ENCODE measurements at places on chromosomes 3 and 15. TPM values are rescaled to one million over a fixed set of nuclear protein-coding genes. Genes with fewer than 3 reads are reported as not detected.

SLC28A2 gene
- not detected for polyA plus RNA-seq

SPESP1 gene
- polyA plus RNA-seq, result 0.61 TPM

ARHGEF3 gene
- polyA plus RNA-seq, result 11.8 TPM

CLRN1 gene
- polyA plus RNA-seq, result not detected

C3orf70 gene
- polyA plus RNA-seq, result 0.45 TPM

OXSR1 gene
- polyA plus RNA-seq, result 6.3 TPM

SI gene
- 0.04 TPM for polyA plus RNA-seq

ZFYVE19 gene
- polyA plus RNA-seq, result 27.3 TPM

ARMC8 gene
- 7.6 TPM for polyA plus RNA-seq

DNA sequence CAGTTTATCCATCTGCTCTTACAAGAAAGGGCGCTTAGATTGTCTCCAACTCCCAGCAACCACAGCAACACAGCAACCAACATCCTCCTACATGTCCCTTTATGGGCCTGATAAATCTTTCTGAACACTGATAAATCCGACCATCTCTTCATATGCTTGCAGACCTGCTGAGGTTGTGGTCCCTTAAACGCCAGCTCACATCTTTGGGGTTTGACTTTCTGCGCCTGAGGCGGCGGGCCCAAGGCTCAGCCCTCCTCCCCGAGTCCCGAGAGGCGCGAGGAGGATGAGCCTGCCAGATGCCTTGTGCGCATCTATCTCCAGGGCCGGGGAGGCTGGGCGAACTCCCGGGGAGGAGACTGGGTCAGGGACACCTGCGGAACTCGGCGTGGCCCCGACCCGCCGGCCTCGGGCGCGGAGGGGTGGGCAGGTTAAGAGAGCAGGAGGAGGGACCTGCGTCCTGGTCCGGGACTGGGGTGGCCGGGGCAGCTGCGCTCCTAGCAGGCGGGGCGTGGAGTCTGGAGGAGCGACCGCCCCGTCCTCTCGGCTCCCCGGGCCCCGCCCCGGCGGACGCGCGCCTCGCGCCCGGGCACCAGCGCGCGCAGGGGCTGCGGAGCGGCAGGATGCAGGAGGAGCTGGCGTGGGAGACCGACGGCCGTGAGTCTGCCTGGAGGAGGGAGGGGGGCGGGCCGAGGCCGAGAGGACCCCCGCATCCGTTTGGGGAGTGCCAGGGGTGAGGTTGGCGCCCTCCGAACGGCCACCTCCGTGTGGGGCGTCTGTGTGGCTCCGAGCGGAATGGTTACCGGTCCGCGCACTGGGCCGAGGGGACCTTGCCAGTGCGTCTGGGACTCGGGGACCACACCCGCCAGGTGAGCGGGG lies at the start of gene ANKDD1A:
Gene ANKDD1A, plus strand, starts transcription at position 592 of the 876 bp plus-strand sequence. Its CDS starts 29 bp downstream, at position 621.
- H3K4me1 ChIP-seq, result no peaks in the 10 kb centered on the region
- no peak within 1 kb of the TSS for H3K27ac ChIP-seq
- H3K36me3 ChIP-seq, result no peaks in the 10 kb centered on the region
- DNase-seq, result peak; percentile 83
- no peaks in the 10 kb centered on the region for H3K27me3 ChIP-seq

DNA sequence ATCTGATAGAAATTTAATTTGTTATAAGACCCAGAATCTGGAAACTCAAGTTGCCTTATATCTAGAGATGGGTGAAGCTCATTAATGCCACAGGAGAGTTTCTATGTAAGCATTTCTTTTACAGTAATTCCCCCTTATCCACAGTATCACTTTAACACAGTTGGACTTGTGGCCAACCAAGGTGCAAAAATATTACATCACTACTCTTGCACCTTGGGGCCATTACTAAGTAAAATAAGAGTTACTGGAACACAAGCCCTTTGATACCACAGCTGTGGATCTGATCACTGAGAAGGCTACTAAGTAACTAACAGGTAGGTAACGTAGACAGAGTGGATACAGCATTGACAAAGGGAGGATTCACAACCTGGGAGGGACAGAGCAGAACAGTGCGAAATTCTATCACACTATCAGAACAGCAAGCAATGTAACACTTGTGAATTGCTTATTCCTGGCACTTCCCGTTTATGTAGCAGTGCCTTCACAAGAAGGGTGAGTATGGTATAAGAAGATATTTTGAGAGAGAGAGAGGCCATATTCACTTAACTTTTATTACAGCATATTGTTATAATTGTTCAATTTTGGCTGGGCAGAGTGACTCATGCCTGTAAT lies 33.9 kb upstream of the TOPBP1 start:
- H3K4me1 ChIP-seq, result no peaks in the 10 kb centered on the region
- no peak overlapping the region for H3K27ac ChIP-seq
- DNase-seq, result no peak
- no peaks in the 10 kb centered on the region for H3K27me3 ChIP-seq
- H3K4me3 ChIP-seq, result no peak overlapping the region
- no peaks in the 10 kb centered on the region for H3K36me3 ChIP-seq

DNA sequence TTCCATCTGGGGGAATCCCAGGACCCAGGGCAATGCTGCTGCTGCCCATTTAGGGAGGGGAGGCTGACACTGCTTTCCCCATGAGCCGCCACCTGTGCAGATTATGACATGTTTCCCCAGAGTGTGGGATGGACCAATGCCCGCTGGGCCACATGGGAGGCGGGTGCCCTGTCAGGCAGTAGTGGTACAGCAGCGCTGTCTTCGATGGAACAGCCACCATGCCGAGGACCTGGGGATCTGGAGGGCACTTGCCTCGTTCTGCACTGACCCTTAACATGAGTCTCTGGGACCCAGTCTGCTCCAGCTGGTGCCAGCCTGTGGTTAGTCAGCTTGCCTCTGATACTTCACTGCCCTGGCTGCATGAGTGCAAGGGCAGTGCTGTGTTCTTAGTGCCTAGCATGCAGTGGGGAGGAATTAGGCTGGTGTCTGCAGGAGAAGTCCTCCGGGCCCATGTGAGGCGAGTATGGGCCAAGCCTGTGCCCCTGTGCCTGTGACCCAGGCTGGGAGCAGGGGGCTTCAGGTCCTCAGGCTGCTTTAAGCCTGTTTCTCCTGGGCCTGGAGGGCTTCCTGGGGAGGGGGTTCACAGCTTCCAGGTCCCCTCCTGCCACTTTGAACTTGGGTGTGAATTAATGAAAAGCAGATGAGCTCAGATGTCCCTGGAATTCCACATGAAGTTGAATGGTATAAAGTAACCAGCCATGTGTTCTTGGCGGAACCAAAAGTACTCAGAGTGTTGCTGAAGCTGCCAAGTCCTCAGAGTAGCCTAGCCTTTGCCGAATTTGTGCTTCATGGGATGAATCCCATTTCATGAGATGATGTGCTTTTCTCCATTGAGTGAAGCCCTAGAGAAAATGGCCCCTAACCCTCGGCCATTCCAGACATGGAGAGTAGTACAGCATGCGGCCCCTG lies 22.9 kb downstream of the KLF13 start:
- peaks cover 42% of the 10 kb centered on the region for H3K4me1 ChIP-seq
- DNase-seq, result no peak
- H3K4me3 ChIP-seq, result no peak overlapping the region
- no peaks in the 10 kb centered on the region for H3K36me3 ChIP-seq
- H3K27me3 ChIP-seq, result no peaks in the 10 kb centered on the region
- H3K27ac ChIP-seq, result no peak overlapping the region

- H3K4me1 ChIP-seq, result peaks cover 16% of the 10 kb centered on the region
- no peak for DNase-seq
- H3K27me3 ChIP-seq, result no peaks in the 10 kb centered on the region
Observed at GRCh38 chr3:53168175-53168923, 7.3 kb downstream of the PRKCD start.

- H3K4me3 ChIP-seq, result no peak overlapping the region
- H3K4me1 ChIP-seq, result no peaks in the 10 kb centered on the region
- H3K27ac ChIP-seq, result no peak overlapping the region
- DNase-seq, result no peak
- no peaks in the 10 kb centered on the region for H3K36me3 ChIP-seq
- H3K27me3 ChIP-seq, result no peaks in the 10 kb centered on the region
Observed at GRCh38 chr3:180068023-180068422, 31.3 kb upstream of the PEX5L start.

- H3K36me3 ChIP-seq, result no peaks in the 10 kb centered on the region
- no peak overlapping the region for H3K4me3 ChIP-seq
- no peak for DNase-seq
- no peak overlapping the region for H3K27ac ChIP-seq
- no peaks in the 10 kb centered on the region for H3K27me3 ChIP-seq
Observed at GRCh38 chr15:69834761-69835160, 263.0 kb downstream of the TLE3 start.

DNA sequence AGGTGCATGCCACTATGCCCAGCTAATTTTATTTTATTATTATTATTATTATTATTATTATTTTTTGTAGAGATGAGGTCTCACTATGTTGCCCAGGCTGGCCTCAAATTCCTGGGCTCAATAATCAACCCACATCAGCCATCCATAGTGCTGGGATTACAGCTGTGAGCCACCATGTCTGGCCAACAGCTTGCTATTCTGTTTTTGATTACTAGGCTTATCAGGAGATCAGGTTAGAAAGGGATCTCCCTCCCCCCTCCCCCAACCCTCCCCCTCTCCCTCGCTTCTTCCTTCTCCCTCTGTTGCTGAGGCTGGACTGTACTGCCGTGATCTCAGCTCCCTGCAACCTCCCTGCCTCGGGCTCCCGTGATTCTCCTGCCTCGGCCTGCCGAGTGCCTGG lies 8.6 kb downstream of the CLN6 start:
- H3K27me3 ChIP-seq, result no peaks in the 10 kb centered on the region
- no peak overlapping the region for H3K27ac ChIP-seq
- H3K4me1 ChIP-seq, result no peaks in the 10 kb centered on the region
- no peak overlapping the region for H3K4me3 ChIP-seq

DNA sequence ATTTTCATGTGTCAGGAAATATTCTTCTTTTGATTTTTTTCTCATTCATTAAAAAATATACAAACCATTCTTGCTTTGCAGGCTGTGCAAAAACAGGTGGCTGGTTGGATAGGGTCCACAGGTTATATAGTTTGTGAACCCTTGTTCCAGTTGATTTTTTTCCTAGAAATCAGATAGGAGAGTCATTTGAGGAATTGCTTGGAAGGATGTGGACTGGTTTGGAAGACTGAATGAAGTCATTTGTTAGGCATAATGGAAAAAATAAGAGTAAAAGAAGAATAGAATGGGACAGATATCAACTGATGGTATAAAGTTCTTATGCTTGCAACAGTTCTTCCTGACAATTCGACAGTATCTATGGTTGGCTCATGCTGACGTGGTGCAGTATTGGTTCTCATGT lies 189.4 kb downstream of the PTPRG start:
- no peak for DNase-seq
- H3K27ac ChIP-seq, result no peak overlapping the region
- H3K4me1 ChIP-seq, result no peaks in the 10 kb centered on the region
- no peak overlapping the region for H3K4me3 ChIP-seq

DNA sequence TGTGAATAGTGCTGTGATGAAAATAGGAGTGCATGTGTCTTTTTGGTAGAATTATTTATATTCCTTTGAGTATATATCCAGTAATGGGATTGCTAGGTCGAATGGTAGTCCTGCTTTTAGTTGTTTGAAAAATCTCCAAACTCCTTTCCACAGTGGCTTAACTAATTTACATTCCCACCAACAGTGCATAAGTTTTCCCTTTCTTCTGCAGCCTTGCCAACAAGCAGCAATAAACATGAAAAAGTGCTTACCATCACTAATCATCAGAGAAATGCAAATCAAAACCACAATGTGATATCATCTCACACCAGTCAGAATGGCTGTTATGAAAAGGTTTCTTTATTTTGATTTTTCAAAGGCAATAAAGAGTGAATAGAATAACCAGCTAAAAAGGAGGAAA lies 1105.9 kb downstream of the NAALADL2 start:
- no peak for DNase-seq
- H3K4me1 ChIP-seq, result no peaks in the 10 kb centered on the region

DNA sequence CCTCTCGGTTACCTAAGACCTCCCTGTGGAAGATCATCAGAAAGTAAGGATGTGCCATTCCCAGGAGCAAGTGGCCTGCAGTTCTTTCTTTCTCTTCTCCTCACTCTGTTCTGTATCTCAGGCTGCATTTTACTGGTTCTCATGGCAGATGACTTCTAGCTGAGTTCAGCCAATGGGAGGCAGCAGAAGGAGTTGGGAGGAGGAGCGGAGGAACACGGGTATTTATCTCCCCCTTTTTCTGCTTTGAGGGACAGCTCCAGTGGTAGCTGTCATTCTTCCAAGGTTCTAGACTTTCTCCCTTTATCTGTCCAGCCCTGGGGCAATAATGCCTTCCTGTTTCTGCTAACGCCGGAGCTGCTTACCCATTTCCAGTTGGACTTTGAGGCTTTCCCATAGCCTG lies 339.9 kb downstream of the NR2F2 start:
- no peaks in the 10 kb centered on the region for H3K4me1 ChIP-seq
- H3K36me3 ChIP-seq, result no peaks in the 10 kb centered on the region
- H3K27me3 ChIP-seq, result peaks cover 2% of the 10 kb centered on the region
- H3K4me3 ChIP-seq, result no peak overlapping the region
- DNase-seq, result no peak

- H3K27me3 ChIP-seq, result no peaks in the 10 kb centered on the region
- no peak overlapping the region for H3K4me3 ChIP-seq
- no peak for DNase-seq
- no peak overlapping the region for H3K27ac ChIP-seq
- H3K36me3 ChIP-seq, result no peaks in the 10 kb centered on the region
- peaks cover 3% of the 10 kb centered on the region for H3K4me1 ChIP-seq
Observed at GRCh38 chr3:45180051-45180450, 33.9 kb upstream of the CDCP1 start.

- DNase-seq, result no peak
- no peaks in the 10 kb centered on the region for H3K4me1 ChIP-seq
- no peak overlapping the region for H3K27ac ChIP-seq
Observed at GRCh38 chr15:59258317-59258716, 51.7 kb downstream of the LDHAL6B start.

DNA sequence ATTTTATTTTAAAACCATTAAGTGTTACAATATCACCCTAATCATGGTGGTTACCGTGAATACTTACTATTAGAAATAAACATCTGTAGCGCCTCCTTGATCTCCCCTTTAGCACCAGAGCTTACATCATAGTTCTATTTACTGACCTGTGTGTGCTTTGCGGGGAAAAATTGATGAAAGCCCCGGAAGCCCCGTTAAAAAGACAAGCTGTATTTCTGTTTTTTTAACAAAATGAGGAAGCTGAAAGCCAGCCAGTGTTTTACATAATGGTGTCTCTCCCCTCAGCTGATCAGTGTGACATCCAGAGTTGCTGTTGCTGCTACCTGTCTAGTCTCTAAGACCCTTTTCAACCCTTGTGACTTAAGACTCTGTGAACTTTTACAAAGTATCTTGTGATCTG lies 100.8 kb downstream of the OPA1 start:
- no peaks in the 10 kb centered on the region for H3K4me1 ChIP-seq
- H3K36me3 ChIP-seq, result peaks cover 27% of the 10 kb centered on the region
- no peaks in the 10 kb centered on the region for H3K27me3 ChIP-seq
- no peak overlapping the region for H3K4me3 ChIP-seq
- H3K27ac ChIP-seq, result no peak overlapping the region

GRCh38 chr3:96958856-96959255 lies 144.5 kb downstream of the EPHA6 start:
- no peaks in the 10 kb centered on the region for H3K27me3 ChIP-seq
- H3K4me1 ChIP-seq, result no peaks in the 10 kb centered on the region
- no peak overlapping the region for H3K27ac ChIP-seq
- no peaks in the 10 kb centered on the region for H3K36me3 ChIP-seq
- H3K4me3 ChIP-seq, result no peak overlapping the region
- DNase-seq, result no peak

GRCh38 chr3:197427021-197427420 lies 128.6 kb upstream of the DLG1 start:
- no peak overlapping the region for H3K4me3 ChIP-seq
- H3K27ac ChIP-seq, result no peak overlapping the region
- no peaks in the 10 kb centered on the region for H3K36me3 ChIP-seq
- DNase-seq, result no peak

- no peak overlapping the region for H3K27ac ChIP-seq
- H3K36me3 ChIP-seq, result no peaks in the 10 kb centered on the region
- no peak overlapping the region for H3K4me3 ChIP-seq
- no peaks in the 10 kb centered on the region for H3K27me3 ChIP-seq
Observed at GRCh38 chr3:32354362-32354778, 37.3 kb upstream of the CMTM7 start.

All from pancreas (tissue), 10 donors.